ENCODE measurements at places on chromosomes 11 and 22. TPM values are rescaled to one million over a fixed set of nuclear protein-coding genes. Genes with fewer than 3 reads are reported as not detected.

C22orf31 gene
- total RNA-seq: not detected

ARHGEF17 gene
- total RNA-seq: 0.53 TPM

ATG16L2 gene
- total RNA-seq: 6.2 TPM

MS4A6E gene
- total RNA-seq: not detected

SLC17A6 gene
- not detected for total RNA-seq

MS4A1 gene
- 0.24 TPM for total RNA-seq

DNA sequence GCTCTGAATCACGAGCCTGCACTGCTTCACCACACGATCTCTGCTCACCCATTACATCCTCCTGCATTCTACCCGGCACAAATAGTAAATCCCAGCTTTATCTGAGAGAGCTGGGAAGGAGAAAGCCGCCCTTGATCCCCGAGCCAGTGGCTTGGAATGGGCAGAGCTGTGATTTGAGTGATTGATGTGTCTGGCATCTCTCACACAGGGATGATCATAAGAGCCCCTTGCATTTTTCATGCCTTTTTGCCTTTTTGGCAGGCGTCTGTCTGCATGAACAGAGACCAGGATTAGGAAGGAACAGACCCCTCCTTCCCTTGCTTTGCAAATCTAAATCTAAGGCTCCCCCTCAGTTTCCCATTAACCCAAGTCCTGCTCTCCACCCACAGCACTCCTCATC is 945.3 kb downstream of the NTM start:
- DNase-seq: no peak

DNA sequence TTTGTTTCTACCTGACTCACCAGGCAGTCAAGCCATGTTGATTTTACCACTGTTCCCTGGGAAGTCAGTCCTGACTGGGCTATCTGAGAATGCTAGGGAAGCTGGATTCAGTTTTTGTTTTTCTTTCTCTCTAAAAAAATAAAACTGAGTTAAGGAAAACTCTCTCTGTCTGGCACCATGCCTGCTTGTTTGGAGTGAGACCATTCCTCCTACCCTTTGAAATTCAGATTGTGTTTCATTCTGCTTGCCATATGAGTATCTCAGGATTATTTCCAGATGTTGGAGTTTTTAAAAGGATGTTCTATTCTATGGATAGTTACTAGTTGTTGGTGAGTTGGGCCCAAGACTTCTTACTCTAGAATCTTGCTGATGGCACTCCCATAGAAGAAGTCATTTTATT is 1917.0 kb downstream of the LRRC4C start:
- no peak for DNase-seq

GRCh38 chr22:49613108-49613507 is 214.6 kb downstream of the BRD1 start:
- no peak for DNase-seq

- DNase-seq: no peak
Observed at GRCh38 chr11:76368490-76368889, 12.4 kb downstream of the THAP12 start.

DNA sequence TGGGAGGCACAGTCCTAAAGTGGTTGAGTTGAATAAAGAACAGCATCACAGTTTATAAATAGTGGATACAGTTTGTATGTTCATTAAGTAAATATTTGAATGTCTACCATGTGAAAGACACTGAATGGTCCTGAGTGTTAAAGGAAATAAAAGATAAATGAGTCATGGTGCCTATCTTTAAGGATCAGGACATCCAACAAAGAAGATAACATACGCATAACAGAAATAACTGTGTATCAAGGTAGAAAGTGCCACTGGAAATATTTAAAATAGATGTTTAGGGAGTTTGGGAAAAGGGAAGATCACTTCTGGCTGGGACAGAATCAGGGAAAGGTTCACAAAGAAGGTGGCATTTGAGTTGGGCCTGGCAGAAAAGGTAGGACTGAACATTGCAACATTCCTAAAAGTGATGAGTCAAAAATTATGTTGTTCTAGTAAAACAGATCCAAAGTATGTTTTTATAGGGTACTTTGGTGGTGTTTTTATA is 41.5 kb downstream of the CSTPP1 start:
- no peak for DNase-seq

GRCh38 chr22:18028817-18029527 is 4.6 kb upstream of the MICAL3 start:
- DNase-seq: no peak

DNA sequence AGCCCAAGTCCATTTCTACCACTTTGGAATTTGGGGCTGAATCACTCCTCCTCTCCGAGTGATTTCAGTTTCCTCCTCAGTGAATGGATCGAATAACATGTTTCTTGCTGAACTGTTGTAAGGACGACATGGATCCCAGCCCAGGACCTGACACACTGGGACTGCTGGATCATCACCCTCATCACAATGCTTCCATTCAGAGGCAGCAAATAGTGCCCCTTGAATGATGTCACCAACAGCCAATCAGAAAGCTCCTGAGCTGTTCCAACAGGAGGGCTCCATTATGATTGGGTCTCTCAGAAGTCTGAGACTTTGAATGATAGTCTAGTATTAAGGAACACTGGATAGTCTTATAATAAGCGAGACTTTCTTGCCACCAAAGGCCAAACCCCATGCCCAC is 158.9 kb downstream of the MYO18B start:
- DNase-seq: peak; percentile 27

Data from K562 (cell line).